ENCODE measurements at places on chromosomes 5 and 9.

GRCh38 chr5:76175821-76176403, 92.7 kb downstream of the SV2C start:
- DNase-seq = no peak

DNA sequence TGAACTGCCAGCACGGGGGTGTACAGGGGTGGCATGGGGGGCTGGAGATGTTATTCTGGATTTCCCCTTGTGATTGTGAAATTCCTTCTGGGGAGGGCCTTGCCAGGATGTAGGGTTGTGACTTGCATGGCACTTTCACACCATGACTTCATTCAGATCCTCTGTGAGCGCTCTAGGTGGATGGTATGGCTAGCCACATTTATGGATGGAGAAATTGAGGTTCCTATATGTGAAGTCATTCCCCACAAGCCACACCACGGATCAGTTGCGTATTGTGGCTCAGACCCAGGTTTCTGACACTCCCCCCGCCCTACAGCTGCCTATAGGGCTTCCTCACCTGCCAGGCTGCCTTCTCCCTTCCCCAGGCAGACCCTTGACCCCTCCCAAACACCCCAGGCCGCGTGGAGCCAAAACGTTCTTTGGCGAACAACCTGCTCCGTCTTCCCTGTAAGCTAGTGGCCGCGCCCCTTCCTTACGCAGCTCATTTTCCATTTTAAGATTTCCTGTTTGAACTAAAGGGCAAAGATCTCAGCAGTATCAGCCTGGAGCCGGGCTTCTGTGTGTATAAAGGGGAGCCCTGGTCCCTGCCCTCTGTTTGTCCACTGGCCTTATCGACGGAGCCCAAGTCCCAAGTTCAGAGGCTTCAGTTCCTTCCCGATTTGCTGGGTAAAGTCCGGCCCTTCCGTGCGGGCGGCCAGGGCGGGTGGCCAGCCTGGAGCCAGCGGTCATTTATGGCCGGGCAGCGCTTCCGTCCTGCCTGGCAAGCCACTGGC, 97.8 kb upstream of the KLF4 start:
- no peak for DNase-seq

- DNase-seq = no peak
These were observed 5.8 kb upstream of the BICD2 start for GRCh38 chr9:92770360-92770995.

- DNase-seq = no peak
These were observed 266.1 kb downstream of the GRIA1 start for GRCh38 chr5:153756540-153756939.

DNA sequence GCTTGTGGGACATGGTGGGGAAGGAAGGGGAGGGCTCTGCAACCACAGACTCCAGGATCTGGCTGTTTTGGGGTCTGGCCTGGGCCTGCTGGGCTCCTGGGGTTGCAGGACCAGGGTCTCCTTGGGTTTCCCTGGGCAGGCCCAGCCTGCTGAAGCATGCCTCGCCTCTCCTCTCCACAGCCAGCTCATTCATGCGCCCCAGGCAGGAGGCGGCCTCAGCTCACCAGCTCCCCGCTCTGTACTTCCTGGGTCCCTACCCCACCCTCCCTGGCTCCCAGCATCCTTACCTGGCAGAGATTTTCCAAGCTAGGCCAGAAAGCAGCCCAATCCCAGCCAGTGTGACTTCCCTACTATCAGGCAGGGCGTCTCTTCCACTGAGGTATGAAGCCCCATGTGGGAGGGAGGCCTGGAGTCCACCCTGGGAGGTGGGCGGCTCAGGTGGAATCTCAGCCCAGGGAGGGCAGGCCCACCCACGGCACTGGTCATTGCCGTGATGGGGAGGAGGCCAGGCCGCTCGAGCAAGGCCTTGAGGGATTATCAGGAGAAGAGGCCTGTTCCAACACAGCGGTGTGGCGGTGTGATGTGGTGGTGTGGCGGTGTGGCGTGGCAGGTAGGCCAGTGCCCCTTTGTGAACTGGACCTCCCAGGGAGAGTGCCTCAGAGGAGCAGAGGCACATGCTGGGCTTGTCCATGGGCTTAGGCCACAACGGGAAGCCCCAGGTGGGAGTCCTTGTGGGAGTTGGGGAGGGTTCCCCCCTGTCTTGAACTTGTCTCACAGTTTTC, 103.4 kb downstream of the DAB2IP start:
- no peak for DNase-seq

DNA sequence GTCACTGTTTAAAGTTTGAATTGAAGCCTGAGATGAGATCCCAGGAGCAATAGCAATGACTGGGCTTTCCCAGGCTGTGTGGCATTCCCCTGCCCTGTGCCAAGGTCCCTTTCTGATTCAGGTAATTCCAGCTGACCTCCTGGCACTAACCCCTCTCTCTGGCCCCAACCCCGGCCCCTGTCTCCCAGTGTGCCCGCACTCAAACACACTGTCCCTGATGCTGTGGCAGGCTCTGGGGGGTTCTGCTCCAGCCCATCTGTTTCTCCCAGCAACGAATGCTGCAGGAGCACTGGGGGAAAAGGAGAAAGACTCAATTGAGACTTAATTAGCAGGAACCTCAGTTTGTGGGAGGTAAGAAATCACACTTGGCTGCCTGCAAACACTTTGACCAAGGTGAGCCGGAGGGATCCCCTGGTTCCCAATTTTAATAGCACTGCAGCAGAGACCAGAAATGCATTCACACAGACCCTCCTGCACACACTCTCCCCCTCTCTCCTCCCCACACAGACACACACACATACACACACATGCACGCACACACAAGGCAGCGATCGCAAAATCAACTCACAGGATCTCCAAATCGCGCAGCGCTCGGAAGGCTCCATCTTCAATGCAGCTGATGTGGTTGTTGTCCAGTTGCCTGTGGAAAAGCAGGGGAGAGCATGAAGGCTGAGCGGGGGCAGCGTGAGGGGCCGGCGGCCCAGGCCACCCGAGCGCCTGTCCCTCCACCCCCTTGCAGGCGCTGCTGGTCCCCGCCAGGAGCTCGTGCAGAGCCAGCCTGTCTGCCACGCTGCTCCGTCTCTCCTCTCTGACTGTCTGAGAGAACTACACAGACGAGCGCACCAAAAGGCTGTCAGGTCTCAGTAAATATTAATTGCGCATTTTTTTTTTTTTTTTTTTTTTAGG, 265.1 kb upstream of the PANK3 start:
- no peak for DNase-seq

GRCh38 chr9:20355022-20355421, 267.3 kb downstream of the MLLT3 start:
- peak; percentile 92 for DNase-seq

DNA sequence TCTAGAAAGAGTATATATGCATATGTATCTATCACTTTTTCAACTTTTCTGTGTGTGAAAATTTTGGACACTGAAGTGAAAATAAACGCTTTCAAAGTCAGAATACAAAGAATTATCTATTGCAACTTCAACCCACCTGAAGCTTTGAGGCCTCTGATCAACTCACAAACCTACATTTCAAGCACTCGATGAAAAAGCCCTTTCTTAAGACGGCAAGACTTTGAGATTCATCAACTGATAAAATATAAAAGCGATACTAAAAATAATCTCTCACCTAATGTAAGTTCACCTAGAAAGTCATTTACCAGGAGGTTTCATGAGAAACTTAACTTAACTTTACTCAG, 1.2 kb downstream of the GOLPH3 start:
- DNase-seq = no peak

DNA sequence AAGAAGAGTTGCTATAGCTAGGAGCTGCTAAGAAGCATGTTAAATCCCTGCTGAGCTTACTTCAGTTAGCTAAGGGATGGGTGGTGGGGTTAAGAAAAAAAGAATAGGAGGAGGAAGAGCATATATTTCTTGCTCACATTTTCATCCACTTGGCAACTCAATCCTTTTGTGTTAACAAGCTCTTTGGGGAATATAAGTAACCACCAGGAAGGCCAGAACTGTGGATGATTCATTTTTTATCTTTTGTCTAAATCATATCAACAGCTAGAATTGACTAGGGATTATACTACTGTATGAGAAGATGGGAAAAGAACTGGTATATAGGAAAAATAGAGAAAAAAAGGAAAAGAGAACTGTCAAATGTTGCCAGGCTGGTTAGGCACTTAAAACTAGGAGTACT, 555.3 kb upstream of the ARRDC3 start:
- DNase-seq = peak; percentile 65

DNA sequence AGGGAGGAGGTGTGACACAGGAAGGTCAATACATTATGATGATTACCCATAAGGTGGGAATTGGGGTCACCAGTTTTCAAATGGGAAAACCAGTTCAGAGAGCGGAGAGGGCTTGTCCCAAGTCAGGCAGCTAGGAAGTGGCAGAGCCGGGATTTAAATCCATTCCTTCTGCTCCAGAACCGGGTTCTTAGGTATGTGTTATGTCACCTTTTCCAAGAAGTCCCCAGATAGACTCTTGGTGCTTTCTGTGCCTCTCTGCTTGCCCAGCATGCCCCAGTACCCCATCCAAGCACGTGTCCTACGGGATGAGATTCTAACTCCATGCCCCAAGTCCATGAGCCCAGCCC, 69.9 kb downstream of the LMX1B start:
- DNase-seq = no peak

DNA sequence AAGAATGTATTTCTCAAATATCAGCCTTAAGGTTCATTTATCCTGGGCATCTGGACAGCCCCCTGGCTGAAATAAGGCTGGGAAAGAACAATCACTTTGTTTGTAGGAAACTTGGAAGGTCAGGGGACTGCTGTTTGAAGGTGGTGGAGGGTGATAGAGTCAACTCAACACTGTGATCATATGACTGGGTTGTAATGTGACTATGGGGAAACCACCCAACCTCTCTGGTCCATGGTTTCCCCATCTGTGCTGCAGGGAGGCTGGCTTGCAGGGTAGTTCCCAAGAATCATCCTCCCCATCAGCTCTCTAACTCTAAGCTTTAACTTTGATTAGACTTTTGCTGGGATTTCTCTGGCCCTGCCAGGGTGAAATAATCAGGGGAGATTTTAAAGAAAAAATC, 10.0 kb downstream of the INSYN2B start:
- DNase-seq = no peak

DNA sequence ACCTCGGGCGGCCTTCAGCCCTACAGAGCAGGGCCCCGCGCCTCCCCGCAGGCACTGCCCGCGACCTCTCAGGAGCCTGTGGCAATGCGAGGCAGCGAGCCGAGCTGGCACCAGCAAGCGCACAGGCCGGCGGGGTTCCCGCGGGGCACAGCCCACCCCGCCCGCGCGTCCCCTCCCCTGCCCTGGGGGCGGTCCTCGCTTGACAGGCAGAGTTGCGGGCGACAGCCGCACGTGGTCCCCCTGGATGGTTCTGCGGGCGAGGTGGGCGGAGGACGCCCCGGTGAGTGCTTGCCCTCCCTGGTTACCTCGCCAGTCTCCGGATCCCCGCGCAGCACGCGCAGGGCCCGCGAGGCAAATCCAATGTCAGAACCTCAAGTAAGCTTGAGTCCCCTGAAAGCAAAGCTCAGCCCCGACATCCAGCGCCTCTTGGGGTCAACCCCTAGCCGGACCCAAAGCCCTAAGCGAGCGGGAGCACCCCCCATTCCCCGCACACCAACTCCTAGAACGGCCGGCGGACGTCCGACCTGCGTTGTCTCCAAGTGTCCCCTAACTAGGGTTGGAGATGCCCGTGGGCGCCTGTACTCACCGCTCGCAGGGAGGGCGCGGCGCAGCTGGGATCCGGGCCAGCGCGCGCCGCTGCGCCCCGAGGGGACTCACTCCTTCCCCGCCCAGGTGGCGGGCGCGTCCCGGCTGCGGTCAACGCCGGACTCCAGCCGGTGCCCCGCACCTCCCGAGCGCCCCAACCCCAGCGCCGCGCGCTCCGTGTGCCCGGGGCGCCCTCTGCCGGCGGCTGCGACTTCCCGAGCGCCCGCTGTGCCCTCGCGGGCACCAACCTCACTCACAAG, at the start of gene DRD1:
TSS of gene DRD1 (minus strand) at position 123 of the 845 bp plus-strand sequence. CDS start 1,083 bp downstream, outside the sequence.
- no peak for DNase-seq

DNA sequence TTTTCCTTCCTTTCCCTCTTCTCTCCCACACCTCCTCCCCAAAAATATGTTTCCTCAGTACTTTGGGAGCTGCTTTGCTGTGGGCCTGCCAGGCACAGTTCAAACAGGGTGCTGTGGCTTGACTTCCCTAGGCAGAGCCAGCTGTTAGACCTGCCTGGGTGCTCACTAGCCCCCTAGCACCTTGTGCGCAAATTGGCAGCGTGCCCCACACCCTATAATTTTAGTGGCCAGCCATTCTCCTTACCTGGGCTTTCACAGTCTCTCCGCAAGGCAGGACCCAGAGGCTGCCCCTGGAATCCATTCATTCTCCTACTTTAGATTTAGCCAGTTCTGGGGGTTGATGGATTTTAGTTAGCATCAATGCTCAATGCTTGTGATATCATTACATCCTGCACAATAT, 72.3 kb downstream of the ANGPTL2 start:
- no peak for DNase-seq

- DNase-seq = no peak
These were observed 8.7 kb downstream of the PROP1 start for GRCh38 chr5:177987326-177987725.

DNA sequence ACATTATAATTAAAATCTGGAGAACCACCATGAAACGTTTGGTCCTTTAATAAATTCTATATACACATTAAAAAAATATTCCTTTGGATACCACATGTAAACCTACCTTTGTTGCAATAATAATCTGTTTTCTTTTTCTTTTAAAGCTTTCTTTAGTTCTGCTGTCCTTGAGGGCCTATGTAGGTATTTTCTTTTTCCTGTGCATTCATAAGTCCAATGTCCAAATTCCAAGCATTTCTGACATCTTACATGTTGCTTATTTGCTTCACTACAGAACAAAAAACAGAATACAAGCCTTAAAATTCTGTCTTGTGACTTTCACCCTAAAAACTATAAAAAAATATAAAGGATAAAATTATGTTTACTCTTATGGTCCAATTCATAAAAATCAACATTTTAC, 19.7 kb downstream of the ZCCHC10 start:
- peak; percentile 46 for DNase-seq

DNA sequence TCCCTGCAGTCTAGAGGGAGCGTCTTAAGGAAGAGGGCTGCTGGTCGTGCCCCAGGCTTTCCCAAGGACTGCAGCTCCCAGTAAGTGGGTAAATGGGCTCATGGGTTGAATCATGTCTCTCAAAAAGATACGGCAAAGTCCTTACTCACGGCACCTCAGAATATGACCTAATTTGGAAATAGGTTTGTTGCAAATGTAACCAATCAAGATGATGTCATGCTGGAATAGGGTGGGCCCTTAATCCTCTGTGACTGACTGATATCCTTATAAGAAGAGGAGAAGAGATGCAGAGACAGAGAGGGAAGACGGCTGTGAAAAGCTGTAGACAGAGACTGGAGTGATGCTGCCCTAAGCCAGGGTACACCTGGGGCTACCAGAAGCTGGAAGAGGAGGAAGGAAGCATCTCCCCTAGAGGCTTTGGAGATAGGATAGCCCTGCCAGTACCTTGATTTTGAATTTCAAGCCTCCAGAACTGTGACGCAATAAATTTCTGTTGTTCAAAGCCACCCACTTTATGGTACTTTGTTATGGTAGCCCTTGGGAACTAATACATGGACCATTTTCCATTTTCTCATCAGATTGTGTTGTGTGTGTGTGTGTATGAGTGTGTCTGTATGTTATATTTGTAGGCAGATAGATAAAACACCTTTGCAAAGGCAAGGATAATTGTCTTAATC, 15.0 kb downstream of the GALNT10 start:
- DNase-seq = peak; percentile 64
